ENCODE measurements at places on chromosomes 5 and 9.

- no peak for DNase-seq
Measured at GRCh38 chr5:151617841-151618710, 26.9 kb upstream of the FAT2 start.

GRCh38 chr9:134677743-134678142 lies 36.1 kb downstream of the COL5A1 start:
- DNase-seq, result no peak

DNA sequence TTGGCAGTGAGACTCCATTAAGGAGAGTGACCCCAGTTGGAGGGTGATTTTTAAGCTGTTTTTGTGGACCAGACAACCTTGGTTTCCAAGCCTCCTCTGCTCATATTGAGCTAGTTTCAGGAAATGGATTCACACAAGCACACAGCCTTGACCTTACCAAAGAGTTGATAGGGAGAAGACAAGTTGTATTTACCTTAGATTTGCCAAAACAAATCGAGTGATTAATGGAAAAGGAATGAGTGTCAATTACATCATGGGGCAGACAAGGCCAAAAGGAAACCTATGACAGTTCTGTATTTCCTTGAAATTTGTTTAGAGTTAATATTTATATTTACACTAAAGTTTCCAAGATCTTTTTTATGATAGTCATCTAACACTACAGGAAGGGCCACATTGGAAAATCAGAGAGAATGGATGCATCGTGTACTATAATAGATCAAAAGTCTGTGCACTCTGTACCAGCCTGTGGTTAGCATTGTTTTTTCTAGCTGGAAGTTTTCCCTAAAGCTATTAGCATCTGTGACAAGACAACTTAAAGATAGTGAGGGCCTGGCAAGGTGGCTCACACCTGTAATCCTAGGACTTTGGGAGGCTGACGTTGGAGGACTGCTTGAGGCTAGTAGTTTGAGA lies 86.0 kb upstream of the FER start:
- DNase-seq, result no peak

DNA sequence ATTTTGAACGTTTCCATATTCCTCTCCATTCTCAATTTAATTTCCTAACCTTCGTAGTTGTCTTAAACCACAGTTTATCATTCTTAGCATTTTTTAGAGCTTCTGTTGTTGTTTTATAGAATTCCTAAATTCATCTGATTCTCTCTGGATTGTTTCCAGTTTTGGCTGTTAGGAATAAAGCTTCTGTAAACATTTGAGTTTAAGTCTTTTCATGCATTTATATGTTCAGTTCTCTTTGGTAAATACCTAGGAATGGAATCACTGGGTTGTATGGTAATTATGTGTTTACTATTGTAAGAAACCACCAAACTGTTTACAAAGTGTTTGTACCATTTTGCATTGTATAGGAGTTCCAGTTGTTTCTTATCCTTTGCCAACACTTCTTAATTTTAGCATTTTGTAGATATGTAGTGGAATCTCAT lies 29.7 kb downstream of the GPR21 start:
- no peak for DNase-seq

DNA sequence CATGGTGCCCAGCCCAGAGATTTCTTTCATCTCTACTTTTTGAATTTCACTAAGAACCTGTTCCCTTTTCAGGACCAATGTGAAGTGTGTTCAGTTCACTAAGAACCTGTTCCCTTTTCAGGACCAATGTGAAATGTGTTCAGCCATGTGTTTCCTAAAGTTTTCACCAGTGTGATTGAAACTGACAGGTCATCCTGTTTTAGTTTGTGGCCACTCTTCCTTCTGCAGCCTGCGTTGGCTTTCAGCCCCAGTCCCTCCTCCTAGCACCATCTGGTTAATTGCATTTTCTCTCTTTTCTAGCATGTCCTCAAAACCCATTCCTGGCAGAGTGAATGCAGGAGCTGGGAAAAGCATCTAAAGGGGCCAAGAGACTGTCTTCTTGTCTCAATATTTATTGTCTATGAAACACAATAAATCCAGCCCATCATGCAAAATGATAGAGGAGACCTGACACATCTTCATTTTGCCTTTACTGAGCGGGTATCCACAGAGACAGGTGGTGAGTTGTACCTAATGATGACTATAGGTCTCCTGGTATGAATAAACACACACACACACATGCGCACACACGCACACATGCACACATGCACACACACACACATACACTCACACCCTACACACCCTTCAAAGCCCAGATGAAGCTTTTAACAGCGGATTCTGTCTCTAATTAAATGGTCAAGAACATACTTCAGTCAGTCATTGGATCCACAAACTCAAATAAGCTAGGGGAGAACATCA lies 6.1 kb upstream of the PANK3 start:
- DNase-seq, result no peak

- DNase-seq, result no peak
Measured at GRCh38 chr9:89781838-89782540, 177.2 kb downstream of the GADD45G start.

- DNase-seq, result no peak
Measured at GRCh38 chr5:80837679-80838078, 122.5 kb upstream of the RASGRF2 start.

GRCh38 chr5:137733922-137734321 lies 2.0 kb downstream of the KLHL3 start:
- DNase-seq, result no peak

- peak; percentile 77 for DNase-seq
Measured at GRCh38 chr5:141923448-141924313, at the start of gene DELE1. Gene DELE1, plus strand, starts transcription at chr5:141923871. Its CDS starts 71 bp downstream, at chr5:141923942.

DNA sequence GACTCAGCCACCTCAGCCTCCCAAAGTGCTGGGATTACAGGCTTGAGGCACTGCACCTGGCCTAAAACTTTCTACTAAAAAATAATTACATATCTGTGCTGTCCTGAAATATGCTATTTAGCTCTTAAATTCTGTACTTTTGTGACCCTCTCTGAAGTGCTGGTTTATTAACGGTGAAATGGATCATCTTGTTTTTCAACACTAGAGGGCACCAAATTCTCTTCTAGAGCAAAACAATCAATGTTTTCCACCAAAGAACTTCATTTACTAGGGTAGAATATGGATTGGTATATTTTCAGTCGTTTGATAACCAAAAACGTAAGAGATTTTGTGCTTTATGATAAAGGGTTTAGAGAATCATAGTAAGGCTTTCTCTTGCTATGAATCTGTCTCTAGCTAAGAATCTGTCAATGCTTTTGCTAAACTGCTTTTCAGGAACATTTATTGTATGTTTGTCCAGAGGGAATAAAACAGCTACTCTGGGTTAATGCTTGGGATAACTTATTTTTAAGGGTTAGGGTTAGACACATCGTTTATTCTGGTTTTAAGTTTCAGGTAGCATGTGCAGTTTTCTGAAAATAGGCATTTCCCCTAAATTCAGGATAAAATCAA lies 63.6 kb downstream of the RNF180 start:
- DNase-seq, result no peak

- no peak for DNase-seq
Measured at GRCh38 chr9:115413766-115414382, 295.9 kb upstream of the TNC start.

DNA sequence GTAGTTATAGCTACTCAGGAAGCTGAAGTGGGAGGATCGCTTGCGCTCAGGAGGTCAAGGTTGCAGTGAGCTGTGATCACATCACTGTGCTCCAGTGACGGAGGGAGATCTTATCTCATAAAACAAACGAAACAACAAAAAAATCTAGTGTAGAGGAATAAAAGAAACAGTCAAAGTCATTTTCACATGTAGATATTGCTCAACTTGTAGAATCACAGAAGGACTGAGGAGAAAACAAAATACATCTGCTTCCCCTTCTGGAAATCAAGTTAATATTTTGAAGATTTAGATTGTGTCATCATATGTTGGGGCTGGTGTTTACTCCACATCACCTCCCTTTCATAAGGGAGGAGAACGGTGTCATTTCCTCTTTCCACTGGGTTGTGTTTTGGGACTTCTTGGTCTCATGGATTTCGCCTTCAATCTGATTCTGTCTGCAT lies 8.2 kb upstream of the SLC46A2 start:
- DNase-seq, result no peak

- no peak for DNase-seq
Measured at GRCh38 chr5:10579536-10580521, 16.0 kb downstream of the ANKRD33B start.

GRCh38 chr5:74517700-74518099 lies 122.8 kb downstream of the ENC1 start:
- no peak for DNase-seq

DNA sequence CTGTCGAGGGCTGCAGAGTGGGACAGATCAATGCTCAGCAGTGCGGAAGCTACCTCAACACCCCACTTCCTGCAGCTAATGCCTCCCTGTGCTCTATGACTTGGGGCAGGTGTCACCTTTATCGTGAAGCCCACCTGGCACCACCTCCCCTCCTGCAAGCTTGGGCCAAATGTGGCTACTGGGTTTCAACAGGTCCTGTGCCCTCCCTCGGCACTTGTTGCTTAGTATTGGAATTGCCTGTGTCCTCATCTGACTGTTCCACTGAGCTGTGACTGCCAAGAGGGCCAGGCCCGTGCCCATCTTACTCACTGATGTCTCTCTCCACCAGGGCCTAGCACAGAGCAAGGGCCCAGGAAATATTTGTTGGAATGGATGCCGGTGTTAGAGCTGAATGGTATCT lies 9.4 kb downstream of the SLC27A4 start:
- no peak for DNase-seq

- DNase-seq, result no peak
Measured at GRCh38 chr5:151094852-151095245, 14.0 kb upstream of the TNIP1 start.

GRCh38 chr9:95031711-95032461 lies 285.6 kb downstream of the FANCC start:
- no peak for DNase-seq

GRCh38 chr9:18580151-18580550 lies 106.2 kb downstream of the ADAMTSL1 start:
- DNase-seq, result no peak

DNA sequence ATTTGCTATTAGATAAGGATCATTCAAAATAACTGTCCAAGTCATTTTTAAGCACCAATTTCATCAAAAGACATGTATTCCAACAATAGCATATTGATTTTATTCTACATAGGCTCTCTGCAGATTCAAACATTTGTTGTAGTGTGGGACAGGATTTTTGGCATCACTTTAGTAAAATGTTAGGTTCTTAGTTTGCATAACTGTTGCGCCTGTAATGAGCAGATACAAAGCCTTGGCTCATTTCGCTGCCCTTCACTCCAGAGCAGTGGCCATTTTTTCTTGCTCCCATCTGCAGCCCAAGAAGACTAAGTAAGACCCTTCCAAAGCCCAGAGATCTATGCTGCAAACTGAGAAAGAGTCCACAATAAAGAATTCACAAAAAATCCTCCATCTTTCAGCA lies 446.0 kb upstream of the MPDZ start:
- DNase-seq, result no peak

DNA sequence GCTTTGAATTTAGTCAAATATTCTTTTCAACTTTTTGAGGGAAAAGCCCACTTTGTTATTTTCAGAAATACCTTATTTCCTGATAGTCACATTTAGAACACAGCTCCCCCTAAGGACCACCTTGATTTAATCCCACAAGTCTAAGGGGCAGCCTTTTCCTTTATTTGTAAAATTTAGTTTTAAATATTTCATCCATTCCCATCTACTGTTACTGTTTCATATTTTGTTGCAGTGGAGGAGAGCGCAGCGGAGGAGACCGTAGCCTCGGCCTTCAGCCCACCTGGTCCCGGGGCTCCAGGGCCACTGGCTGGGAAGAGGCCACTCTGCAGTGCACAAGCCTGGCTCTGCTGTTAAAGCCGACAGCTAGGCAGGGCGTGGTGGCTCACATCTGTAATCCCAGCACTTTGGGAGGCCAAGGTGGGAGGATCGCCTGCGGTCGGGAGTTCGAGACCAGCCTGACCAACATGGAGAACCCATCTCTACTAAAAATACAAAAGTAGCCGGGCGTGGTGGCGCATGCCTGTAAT lies 19.6 kb downstream of the LPCAT1 start:
- no peak for DNase-seq

DNA sequence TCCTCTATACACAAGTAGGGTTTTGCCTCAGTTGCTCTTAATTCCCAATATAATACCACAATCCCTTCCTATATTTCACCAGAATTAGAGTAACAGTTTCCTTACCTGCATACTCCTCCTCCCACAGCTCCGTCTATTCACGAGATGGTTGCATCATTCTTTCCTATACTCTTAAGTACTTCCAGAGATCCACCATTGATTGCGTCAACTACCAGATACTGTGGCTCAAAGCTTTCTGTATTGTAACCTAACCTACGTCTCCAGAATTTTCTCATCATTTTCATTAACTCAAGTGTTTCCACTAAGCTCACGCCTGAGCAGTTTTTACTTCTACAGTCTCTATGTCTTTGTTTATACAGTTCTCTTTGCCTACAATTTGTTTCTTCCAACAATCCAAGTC lies 31.2 kb upstream of the MINAR2 start:
- no peak for DNase-seq

- no peak for DNase-seq
Measured at GRCh38 chr9:108869092-108869725, 7.1 kb downstream of the ACTL7A start.

DNA sequence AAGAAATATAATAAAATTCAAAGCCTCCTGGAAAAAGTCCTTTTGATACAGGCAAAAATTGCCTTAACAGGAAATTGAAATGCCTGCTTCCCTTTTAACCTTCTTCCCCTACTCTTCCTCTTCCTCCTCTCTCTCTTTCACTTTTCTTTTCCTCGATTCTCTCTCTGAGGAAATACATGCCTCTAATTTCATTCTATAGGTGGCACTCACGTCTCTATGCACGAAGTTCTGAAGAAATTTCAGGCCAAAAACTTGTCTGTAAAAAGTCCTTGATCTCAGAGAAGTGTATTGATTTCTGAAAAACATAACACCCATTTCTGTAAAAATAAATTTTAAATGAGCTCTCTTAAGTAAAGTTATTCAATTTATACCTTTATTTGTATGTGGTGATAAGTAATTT lies 371.7 kb upstream of the IRX4 start:
- DNase-seq, result no peak

- DNase-seq, result no peak
Measured at GRCh38 chr9:15231788-15232635, 75.0 kb downstream of the TTC39B start.

- DNase-seq, result no peak
Measured at GRCh38 chr9:94150279-94150828, 66.1 kb downstream of the PTPDC1 start.

GRCh38 chr5:9337928-9338595 lies 207.8 kb downstream of the SEMA5A start:
- no peak for DNase-seq

DNA sequence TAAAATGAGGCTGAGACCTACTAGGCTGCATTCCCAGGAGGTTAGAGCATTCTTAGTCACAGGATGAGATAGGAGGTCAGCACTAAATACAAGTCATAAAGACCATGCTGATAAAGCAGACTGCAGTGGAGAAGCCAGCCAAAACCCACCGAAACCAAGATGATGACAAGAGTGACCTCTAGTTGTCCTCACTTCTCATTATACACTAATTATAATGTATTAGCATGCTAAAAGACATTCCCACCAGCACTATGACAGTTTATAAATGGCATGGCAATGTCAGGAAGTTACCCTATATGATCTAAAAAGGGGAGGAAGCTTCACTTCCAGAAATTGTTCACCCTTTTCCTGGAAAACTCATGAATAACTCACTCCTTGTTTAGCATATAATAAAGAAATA lies 88.6 kb downstream of the PLPPR1 start:
- DNase-seq, result no peak

GRCh38 chr9:131773911-131774379 lies 34.1 kb upstream of the RAPGEF1 start:
- no peak for DNase-seq
